Body of pancreas (tissue), 4 donors: ENCODE measurements at places on chromosomes 12 and 14.

DNA sequence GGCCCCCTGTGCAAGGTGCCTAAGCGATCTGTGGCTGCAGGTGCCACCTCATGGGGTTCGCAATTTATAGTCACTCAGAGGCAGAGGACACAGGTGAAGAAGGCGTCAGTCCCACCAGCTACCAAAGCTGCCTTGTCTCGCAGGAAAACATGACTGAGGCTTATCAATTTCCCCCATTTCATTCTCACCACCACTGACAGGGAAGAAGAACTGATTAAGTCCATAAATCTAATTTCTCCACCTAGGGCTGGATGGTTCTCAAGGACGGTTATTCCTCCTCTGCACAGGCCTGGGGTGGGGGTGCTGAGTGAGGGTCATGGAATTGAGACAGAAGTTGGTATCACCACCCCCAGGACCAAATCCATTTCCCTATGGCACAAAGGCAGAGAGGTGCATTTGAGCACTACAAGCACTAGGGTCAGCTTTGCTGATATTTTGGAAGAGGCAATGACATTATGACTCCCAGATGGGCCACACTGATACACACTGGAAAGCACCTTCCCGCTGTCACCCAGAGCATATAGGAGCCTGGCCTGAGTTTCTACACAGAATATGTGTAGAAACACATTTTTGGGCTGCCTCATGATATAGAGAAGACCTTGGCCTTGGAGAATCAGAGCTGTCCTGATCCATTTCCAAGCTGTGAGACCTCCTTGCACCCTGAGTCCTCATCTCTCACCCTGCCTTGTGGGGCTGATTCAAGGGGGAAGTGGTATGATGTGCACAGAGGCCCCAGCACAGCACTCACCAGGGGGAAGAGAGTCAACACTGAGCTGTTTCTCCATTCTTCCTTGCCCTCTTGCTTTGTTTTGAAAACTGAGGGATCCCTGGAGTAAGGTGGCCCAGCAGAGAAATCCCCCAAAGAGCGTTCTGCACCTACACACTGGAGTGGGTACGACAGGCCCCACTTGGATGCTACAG, 59.4 kb downstream of the PITPNM2 start:
- DNase-seq = no peak

DNA sequence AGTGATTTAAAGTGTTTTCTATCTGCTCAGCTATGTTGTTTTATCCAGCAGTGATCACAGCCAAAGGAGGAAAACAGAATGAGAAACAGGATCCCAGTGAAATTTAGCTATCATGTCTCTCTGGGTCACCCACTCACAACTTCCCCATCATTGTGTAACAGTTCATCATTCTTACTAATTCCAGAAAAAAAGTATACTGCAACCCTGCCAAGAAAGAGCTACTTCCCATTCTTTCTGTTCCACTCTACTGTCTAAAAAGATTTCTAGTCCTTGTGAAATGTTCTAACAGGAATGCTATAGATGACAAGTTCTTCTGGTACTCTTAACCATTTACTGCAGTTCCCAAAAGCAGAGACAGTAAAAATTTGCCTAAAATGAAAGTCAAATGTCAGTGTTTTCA, 39.2 kb upstream of the CD163 start:
- no peak for DNase-seq

DNA sequence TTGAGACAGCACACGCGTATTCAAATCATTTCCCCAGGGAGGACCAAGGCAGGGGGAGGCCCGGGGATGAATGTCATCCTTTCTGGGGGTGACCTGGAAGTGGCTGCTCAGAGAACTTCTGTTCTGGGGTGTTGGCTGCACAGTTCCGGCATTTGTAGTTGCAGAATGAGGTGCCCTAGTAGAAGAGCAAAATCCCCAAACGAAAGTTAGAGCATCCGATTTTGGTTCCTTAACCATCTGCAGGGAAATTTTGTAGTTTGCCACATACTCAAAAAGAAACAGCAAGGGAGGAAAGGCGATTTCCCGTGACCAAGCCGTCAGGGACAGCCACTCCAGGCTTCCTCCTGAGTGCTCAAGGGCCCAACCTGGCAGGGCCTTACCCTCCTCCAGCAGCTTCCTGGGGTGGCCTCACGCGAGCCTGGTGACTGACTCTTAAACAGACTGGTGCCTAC, 13.0 kb upstream of the TRAF3 start:
- DNase-seq = no peak

DNA sequence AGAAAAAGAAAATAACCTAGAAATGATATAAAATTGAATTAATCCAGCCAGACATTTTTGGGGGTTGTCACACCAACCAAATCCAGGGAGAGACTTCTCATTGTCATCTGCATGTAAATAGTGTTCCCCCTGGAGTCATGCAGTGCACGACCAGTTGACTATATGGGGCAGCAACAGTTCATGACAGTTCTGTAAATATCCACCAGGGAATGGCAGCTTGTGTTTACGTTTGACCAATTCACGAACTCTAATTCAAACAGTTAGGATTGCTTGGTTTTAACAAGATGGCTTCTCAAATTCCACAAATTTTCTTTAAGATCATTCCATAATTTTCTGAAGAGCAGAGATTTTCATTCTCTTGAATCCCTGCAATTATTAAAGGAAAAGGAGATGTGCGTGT, 43.4 kb upstream of the DUSP6 start:
- DNase-seq = no peak

- DNase-seq = no peak
Measured at GRCh38 chr14:53493860-53494259, 340.7 kb upstream of the DDHD1 start.

DNA sequence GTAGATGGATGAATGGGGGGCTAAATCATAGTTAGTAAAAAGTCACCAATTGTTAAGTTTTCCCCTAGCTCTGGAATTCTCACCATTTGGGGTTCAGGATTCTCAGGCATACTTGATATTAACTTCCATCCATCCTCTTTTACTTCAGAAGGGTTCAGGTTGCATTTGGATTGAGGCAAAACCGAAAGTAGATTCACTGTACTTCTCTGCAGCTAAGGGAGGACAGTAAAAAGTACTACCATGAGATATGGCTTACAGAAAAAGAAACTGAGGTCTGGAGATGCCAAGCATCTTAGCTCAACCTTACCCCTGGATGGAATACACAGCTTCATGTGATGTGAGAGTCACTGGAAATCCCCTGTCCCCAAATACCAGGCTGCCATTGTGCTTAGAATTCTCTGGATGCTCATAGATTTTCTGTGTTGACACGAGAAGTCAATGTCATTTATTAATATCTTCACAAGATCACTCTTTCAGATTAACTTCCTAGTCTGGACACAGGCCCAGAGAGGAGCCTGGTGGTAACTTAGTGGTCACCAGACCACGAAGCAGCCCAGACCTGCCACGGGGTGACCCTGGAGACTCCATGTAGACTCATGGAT, 87.1 kb downstream of the SSPN start:
- DNase-seq = no peak

GRCh38 chr12:101799774-101800173, 31.0 kb downstream of the GNPTAB start:
- no peak for DNase-seq

- no peak for DNase-seq
Measured at GRCh38 chr12:75863533-75863932, 168.0 kb downstream of the PHLDA1 start.

GRCh38 chr14:89947344-89947743, 7.2 kb downstream of the EFCAB11 start:
- DNase-seq = no peak
